ENCODE measurements at places on chromosomes 6 and 20. TPM values are rescaled to one million over a fixed set of nuclear protein-coding genes. Genes with fewer than 3 reads are reported as not detected.

DNA sequence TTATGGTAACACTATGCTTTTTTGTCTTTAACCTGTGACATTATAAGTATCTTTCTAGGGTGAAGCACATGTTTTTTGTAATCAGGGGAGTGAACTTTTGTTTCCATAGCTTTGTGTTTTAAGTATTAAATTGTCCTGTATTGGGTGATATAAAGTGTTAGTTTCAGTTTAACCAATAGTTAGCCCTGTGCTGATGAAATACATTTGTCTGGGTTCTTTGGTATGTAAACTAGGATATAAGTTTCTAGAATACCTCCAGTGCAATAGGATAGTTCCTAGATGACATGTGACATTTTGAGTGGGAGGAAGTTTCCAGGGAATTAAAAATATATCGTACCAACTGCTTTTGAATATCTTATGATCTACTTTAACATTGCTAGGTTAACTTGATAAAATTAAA is 611.0 kb upstream of the MARCKS start:
- DNase-seq = no peak

DNA sequence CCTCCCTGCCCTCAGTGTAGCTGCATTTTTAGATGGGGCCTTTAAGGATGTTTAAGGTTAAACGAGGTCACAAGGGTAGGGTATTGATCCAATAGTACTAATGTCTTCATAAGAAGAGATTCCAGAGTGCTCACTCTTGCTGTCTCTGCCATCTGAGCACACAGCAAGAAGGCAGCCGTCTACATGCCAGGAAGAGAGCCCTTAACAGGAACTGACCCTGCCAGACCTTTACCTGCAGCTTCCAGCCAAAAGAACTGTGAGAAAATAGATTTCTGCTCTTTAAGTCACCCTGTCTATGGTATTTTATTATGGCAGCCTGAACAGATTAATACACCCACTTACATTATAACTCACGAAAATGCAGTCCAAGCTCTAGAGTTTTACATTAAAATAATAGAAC is 685.3 kb upstream of the MARCKS start:
- no peak for DNase-seq

- DNase-seq = no peak
Measured at GRCh38 chr6:35177157-35177556, 36.0 kb upstream of the TCP11 start.

Gene PSORS1C2
- not detected for total RNA-seq

Gene FAM217A
- total RNA-seq = 0.13 TPM

DNA sequence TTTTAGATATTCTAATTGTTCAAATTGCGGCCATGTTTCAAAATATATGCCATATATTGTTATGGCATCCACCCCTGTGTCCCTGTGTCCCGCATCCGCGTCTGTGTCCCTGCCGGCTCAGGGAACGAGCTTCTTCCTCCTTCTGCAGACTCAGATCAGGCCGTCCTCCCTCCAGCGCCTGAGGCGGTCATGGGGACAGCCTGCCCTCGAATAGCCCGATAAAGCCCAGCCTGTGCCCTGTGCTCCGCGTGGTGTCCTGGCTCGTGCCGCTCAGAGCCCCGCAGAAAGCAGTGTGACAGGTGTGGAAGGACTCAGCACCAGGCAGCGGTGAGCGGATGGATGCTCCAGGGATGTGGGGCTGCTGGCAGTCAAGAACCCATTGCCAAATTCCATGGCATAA is 663.4 kb upstream of the DEFB115 start:
- DNase-seq = no peak

- DNase-seq = no peak
Measured at GRCh38 chr6:112283621-112284020, 29.3 kb upstream of the LAMA4 start.

GRCh38 chr20:4883546-4883945 is 117.8 kb downstream of the SLC23A2 start:
- DNase-seq = no peak

DNA sequence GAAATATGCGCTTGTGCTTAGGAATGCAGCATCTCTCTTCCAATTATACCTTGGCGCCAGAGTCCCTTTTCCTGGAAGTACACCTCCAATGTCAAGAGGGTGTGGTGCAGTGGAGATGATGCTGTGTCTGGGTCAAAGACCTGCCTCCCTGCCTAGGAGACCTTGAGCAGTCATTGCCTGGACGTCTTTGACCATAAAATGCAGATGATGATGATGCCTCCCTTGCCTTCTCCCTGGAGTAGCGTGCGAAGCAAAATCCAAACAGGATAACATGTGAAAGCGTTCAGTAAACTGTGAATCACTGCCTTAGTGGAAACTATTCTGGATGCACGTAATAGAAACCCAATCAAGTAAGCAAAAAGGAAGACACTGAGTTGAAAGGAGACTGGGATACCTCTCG is 97.4 kb upstream of the ARMC2 start:
- no peak for DNase-seq

DNA sequence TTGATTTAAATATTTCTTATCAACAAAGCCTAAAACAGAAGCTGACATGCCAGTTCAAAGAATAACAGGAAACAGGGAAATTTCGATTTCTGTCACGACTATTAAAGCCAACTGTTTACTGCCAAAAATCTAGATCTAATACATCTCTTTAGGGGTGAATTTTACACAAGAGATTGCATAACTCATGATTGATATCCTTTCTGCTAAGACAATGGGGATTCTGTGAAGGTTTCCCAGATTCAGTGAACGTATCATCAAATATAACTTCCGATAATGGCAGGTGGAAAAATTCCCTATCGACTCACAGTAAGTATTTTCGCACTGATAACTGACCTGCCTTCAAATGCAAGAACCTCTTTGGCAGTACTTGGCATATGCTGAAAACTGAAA is 42.9 kb downstream of the NHSL1 start:
- DNase-seq = no peak

Gene TMEM181
- total RNA-seq = 35.6 TPM

DNA sequence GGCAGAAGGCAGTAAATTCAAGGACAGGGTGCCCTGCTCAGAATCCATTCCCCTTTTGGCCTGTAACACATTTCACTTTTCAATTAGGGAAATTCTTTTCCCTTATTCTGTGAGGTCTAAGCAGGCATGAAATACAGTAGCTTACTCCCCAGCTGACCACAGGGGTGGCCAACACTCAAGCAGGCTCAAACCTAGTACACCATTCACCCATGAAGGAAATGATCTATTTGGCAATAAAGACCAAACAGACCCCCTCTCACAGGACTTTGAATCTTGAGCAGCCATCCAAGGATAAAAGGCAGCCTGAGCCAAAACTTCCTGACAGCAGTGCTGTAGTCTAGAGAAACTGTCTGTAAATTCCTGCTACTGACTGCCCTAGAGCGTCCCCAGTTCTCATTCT is 17.7 kb downstream of the PDSS2 start:
- DNase-seq = no peak

DNA sequence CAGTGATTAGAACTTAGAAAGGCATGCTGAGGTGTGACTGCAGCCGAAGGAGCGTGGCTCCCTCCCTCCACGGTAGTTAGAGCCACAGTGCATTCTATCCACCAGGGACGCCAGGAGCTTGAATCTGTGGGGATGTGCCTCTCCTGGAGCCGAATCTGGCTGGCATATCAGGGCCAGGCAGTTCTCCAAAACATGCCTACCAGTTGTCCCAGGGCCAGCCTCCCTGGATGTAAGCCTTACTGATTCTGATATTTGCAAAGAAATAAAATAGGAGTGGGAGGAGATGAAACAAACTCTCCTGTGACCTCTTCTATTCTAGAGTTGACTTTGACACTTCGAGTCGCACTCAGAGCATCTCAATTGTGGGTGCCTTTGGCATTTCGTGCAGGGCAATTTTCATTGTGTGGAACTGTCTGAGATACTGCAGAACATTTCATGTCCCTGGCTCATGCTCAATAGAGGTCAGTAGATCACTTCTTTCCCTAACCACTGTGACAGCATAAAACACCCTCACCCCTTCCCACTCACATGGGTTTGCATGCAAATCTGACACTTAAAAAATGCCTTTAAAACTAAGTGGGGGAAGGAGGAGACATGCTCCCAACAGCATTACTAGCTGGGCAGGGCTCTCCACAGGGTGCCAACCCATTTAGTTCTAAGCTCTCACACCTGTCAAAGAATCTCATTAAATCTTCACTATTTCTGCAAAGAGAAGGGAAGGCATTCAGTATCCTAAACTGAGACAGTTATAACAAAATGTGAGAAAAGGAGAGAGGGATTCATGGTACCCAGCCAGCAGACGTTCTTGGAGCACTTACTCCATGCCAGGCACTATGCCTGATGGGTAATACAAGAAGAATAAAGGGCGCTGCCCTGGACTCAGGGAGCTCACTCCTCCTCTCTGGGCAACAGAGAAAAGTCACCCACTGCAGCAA is 378.9 kb downstream of the PREX1 start:
- no peak for DNase-seq

Gene OOEP
- not detected for total RNA-seq

GRCh38 chr6:109024368-109024767 is 70.3 kb downstream of the SESN1 start:
- DNase-seq = no peak

Gene KCNK16
- total RNA-seq = 35.2 TPM

DNA sequence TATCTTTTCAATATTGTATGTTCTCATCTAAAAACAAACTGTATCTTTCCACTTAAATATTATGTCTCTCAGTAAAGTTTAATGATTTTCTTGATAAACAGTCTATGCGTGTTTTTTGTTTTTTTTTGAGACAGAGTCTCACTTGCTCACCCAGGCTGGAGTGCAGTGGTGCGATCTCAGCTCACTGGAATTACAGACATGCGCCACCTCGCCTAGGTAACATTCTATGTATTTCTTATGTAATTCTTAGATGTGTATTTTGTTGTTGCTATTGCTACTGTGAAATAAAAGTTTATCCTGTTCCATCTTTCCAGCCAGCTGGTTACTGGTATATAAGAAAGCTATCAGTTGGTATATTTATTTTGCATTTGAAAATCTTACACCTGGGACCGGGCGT is 29.4 kb downstream of the ABHD12 start:
- DNase-seq = no peak

DNA sequence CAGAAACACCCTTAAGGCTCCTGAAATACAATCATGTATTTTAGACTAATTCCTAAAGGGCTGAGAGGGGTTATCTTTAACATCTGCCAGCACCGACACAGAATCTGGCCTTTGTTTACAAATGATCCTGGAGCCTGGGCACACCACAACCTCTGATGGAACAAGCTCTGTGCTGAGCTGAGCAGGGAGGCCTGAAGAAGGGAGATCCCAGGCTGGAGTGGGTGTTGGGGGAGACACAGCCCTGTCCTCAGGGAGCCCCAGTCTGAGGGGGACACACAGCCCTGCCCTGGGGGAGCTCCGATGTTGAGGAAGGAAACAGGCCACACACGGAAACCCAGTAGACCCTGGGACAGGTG is 130.5 kb downstream of the VEGFA start:
- DNase-seq = no peak

- DNase-seq = no peak
Measured at GRCh38 chr6:132479131-132479530, 33.8 kb downstream of the STX7 start.

DNA sequence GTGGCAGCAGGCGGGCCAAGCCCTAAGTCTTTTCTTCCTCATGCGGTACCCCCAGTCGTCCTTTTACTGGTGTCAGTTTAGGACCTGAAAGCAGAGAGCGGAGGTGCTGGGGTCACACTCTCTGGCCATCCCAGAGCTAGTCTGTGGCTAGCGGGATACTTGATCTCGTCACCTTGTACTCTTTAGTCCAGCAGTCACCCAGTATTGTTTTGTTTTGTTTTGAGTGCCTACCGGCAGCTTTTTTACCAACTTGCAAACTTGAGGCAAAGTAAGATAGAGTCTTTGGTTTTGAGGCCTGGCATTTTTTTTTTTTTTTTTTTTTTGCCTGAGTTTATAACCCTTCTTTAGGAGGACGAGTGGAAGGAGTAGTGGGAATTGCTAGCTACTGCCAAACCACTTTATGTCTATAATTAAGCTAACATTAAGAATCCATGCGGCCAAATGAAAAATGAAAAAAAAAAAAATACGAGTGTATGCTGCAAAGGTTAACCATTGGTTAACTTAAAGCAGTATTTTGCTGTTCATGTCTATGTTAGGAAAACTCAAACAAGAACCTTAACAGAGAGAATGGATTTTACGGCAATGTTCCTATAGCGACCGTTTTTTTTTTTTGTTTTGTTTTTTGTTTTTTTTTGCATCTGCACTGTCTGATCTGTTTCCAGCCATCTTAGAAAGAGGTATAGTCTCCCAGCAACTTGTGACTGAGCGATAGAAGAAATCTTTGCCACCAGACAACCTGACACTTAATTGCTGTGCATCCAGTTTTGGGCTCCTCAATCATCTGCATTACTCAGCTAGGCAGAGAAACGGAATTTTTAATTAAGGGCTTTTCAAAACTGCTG is 56.9 kb downstream of the FAM217A start:
- DNase-seq = no peak

DNA sequence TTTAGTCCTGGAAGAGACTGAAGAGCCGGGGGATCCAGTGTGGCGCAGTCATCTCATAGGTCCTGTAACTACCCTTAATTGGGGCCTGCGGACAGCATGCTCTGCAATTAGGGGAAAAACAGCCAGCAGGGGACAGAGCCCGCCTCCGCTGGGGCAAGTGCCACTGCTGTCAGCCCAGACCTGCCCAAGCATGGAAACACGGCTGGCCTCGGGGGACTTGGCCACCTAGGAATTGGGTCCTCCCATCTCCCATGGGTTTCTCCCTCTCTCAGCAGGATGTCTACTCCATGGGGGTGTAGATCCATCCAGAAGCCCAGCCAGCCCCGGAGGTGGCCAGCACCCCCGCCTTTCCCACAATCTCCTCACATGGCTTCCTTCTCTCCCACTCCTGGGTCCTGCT is 3.6 kb downstream of the GHRH start:
- DNase-seq = no peak

Measured in progenitor cell of endocrine pancreas (in vitro differentiated cells).